ENCODE measurements at places on chromosomes 6 and 20.

- DNase-seq, result no peak
Measured at GRCh38 chr20:60359010-60359409, 400.8 kb downstream of the CDH26 start.

DNA sequence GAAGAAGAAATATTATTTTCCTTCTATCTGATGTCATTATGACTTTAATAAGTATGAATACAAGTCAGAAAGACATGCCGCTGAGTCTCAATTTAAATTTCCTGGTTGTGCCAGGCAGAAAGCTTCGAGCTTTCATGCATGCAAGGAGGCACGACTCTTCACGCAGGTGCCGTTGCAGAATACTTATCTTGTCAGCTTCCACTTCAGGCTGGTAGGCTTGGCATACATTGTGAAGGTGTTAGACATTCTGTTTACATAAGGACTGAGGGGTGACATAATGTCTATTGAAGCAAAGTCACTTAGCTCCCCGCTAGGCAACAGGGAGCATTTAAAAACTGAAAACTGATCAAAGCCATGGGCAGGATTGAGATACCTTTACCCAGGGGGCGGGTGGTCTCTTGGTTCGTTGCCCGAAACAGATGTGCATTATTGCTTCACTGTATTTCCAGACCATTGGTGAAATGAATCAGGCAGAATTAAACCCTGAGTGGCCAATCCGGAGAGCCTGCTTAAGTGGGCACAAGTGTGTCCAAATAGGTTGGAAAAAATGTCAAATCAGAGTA is 16.4 kb downstream of the BMP6 start:
- DNase-seq, result no peak

GRCh38 chr20:24872291-24873024 is 76.6 kb upstream of the CST7 start:
- DNase-seq, result no peak

- no peak for DNase-seq
Measured at GRCh38 chr6:128209771-128210170, 308.9 kb upstream of the THEMIS start.

DNA sequence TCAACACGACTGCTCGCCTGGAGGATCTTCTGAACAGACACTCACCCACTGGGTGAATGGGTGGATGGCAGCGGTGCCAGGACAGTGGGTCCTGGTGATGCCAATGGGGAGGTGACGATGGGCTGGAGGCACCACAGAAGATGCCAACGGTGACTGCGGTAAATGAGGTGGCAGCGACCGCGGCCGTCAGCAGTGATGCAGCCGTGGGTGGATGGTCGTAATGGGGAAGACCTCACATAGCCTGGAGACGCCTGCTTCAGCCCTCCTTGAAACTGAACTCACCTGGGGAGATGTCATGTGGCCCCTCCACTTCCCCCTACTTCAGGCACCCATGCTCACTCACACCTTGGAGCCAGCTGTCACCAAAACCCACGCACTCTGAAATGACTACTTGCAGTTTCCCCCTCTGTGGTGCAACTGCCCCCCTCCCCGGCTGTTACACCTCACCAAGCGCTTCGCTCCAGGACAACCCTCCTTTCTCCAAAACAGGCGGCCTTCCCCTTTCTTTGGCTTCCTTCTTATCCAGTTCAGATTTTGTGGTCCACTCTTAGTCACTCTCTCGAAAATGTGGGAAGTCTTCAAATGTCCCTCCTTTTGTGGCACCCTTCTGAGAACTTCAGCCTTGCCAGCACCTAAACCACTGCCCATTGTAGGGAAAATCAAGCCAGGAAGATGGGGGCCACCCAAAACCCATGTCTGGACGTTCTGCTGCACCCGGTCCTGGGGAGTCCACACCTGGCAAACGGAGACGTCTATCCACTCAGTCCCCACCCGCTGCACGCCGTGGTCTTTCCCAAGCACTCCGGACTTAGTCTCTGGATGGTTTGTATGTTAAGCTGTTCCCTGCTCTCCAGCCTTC is 10.4 kb upstream of the ABHD16B start:
- no peak for DNase-seq

DNA sequence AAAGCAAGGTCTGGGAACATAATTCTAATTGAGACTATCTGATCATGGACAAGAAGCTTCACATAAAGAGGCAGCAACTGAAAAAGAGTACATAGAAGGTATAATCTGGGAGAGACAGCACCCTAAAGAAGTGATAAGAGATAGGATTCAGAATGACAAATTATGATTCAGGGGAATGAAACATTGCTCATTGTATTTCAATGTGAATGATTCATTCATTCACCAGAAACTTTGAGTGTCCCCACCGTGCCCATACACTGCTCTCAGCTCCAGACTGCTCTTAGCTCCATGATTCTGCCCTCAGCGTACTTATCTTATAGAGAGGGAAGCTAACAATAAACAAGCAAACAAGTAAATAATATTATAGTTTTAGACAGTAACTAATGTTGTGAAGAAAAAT is 329.3 kb upstream of the IRAK1BP1 start:
- no peak for DNase-seq

- no peak for DNase-seq
Measured at GRCh38 chr20:8132484-8133309, 631 bp downstream of the PLCB1 start.

DNA sequence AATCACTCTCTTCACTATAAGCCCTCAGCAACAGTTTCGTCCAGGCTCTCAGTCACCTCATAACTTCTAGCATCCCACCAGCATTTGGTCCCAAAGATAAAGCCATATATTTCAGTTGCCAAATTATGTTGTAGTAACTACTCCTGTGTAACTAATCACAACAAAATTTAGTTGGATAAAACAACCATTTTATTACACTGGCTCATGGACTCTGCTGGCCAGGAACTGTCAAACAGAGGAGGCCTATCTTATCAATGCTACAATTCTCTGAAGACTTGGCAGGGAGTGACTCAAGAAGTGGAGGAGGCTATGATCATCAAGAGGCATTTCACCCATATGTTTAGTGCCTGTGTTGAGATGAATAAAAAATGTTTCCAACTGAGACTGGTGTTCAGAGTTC is 1082.3 kb upstream of the GJE1 start:
- no peak for DNase-seq

DNA sequence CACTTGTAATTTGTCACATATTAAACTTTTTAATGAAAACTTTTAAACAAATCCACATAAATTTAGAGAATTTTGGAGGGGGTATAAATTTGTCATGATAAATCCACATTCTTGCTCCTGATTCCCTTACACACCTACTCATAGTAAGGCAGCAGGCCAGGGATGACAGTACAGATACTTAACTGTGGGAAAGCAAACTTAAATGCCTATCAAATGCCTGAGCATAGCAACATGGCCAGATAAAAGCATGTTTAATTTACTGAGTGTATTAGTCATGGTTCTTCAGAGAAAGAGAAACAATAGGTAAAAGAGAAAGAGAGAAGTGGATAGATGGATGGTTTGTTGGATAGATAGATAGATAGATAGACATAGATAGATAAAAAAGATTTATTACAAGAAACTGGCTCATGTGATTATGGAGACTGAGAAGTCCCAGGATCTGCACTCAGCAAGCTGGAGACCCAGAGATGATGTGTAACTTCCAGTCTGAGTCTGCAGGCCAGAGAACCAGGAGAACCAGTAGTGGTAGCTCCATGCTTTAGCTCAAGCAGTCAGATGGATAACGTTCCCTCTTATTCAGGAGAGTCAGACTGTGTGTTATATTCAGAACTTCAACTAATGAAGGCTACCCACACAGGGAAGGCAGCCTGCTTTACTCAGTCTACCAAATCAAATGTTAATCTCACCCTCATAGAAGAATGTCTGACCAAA is 15.9 kb upstream of the ADGRF1 start:
- no peak for DNase-seq

DNA sequence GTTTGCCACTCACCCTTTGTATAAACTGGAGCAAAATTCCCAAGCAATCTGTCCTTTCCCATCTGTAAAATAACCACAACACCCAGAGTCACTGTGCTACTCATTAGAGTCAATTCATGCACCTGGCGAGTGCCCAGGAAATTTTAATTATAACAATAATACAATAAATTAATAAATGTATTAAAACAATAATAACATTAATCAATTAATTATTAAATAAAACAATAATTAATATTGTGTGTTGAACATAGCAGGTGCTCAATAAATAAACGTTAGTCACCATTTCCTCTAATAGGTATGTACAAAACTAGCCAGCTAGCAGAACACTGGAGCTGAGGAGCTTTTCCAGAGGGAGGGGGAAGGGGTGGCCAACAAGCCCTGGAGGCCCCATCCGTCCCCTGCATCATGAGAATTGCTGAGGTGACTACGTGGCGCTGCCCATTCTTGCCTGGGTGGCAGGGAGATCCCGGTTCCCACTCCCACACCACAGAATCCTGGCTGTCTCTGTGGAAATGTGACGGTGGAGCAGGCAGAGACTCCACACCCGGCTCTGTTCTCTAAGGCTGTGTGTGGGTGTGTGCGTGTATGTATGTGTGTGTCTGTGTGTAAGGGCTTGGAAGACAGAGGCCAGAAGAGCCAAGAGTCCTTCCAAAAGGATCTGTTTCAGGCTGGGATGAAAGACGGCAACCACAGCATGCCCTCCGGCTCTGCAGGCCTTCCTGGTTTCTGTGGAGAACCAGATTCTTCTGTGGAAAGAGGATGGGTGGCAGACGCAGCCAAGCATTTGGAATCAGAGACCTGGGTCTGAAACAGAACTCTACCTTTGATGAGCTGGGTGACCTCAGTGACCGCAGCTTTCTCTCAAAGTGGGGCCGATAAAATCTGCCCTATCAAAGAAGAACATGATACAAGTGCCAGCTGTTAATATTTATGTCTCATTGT is 18.8 kb upstream of the EZR start:
- no peak for DNase-seq

- DNase-seq, result no peak
Measured at GRCh38 chr6:74899416-74899815, 306.4 kb downstream of the COL12A1 start.

GRCh38 chr20:9496155-9496554 is 18.2 kb upstream of the LAMP5 start:
- DNase-seq, result no peak

DNA sequence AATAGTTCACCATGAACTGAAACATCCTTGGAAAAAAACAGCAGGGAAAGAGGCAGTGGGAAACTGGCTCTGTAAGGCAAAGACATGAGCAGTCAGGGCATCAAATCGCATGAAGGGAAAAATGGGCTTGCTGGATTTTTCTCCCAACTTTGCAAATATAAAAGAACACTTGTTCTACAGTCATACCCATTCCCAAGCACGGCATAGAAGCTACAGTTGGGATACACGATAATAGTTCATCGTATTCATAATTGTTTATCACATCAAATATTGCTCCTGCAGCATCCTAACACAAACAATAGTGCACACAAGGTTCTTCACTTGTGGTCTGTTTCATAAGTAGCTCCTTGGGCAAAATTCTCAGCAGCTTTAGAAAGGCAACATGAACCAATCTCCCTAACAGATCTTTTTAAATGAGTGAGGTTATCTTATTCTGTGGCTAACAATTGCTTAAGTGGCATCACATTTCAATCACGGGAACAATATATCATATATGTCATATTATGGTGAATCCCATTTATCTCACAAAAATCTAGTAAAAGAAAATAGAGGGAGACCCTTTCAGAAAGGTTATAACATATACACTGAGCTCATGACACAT is 243.9 kb downstream of the PKHD1 start:
- DNase-seq, result no peak

GRCh38 chr20:57620274-57620990 is at the start of gene ZBP1:
TSS of gene ZBP1 (minus strand) at chr20:57620426. CDS start at chr20:57620295, 131 bp downstream.
- DNase-seq, result no peak

- DNase-seq, result peak; percentile 14
Measured at GRCh38 chr6:41463062-41463930, 82.9 kb upstream of the FOXP4 start.

GRCh38 chr20:32462900-32463641 is 104.9 kb downstream of the ASXL1 start:
- no peak for DNase-seq

DNA sequence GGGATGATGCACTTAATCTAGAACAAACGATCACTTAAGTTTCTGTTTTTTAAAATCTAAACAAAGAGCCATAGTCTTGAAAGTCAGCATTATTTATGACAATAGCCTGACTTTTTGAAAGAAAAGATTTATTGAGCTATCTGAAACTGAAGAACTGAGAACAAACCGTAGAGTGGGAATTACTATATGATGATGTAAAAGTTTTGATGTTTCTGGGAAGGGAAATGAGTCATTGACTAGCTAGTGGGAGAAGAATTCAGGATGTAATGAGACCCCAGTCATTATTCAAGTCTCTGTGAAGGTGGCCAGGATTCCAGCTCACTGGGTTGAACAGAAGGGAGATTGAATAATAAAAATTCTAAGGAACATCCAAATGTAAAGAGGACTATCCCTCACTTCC is 83.4 kb upstream of the FABP7 start:
- DNase-seq, result no peak

DNA sequence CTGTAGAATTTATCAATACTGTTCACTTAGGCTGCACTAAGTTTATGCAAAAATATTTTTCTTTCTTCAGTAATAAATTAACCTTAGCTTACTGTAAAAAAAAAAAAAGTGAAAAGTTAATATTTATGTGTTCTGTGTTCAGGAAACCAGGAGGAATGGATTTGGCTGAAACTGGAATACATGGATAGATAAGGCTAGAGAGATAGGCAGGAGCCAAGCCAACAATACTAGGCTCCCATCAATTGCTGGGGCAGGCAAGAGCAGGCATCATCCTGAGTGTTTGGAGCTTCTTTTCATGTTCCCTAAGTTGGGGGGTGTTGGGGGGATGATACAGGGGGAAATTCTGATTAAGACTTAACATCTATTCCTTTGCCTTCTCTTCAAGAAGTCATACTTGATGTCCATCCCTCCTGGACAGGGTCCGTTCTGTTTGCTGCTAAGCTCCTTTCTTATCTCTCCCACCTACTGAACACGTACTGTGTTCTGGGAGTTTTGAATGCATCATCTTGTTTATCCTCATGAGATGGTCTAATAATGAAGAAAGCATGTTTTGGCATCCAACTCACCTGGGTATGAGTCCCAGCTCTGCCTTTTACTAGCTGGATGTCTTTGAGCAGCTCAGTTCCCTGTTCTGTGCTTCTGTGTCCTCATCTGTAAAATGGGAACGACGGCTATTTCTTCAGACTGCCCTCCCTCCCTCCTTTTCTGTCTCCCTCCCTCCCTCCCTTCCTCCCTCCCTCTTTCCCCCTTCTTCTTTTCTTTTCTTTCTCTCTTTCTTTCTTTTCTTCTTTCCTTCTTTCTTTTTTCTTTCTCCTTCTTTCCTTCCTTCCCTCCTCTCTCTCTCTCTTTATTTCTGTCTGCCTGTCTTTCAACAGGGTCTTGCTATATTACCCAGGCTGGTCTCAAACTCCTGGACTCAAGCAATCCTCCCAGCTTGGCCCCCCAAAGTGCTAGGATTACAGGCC is 6.4 kb upstream of the PROCR start:
- no peak for DNase-seq

DNA sequence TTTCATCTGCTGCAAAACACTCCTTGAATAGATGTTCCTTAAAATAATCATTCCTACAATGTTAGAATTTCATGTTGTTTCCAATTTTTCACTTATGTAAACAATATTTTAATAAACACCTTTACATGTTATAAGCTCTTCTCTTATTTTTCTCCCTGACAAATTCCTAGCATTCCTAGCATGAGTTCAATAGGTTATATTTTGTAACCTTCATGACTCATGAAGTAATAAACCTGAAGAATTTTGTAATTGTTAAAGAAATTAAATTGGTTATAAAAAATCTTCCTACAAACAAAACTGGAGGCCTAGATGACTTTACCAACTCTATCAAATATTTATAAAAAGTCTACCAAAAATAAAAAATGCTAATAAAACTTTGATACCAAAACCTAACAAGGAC is 66.3 kb downstream of the NT5E start:
- DNase-seq, result no peak

All from stimulated activated CD4-positive, alpha-beta T cell treated with anti-CD3 and anti-CD28 coated beads, Interleukin-1b, Interleukin-23, amount 100 ng/mL, for 4 hours (primary cell).